ENCODE measurements at places on chromosomes 5 and 9.
A peak's percentile ranks its signal among the peaks of the same experiment; 100 is the strongest.

- DNase-seq = no peak
Observed at GRCh38 chr5:115949096-115949495, 13.2 kb upstream of the LVRN start.

DNA sequence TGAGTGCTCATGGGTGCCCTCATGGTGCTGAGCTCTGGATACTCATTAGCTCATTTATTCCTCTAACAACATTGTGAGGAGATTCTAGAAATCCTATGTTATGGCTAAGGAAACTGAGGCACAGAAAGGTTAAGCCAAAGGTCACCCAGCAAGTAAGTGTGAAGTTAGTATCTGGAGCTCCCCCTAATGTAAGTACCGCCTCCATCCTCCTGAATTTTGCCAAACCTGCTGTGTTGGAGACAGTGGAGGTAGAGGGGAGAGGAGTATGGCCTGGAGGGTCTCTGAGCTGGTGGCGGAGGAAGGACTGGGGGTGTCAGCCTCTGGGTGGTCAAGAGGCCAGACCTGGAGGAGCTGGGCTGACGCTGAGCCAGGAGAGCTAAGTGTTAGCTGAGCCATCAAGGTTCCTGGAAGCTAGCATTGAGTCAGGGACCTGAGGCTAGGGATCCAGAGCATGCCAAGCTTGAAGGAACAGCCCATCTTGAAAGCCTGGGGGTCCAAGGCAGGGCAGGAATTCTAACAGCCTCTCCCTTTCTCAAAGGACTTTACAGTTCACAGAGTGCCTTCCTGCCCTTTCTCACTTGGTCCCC is 114.8 kb downstream of the RGS3 start:
- no peak for DNase-seq

DNA sequence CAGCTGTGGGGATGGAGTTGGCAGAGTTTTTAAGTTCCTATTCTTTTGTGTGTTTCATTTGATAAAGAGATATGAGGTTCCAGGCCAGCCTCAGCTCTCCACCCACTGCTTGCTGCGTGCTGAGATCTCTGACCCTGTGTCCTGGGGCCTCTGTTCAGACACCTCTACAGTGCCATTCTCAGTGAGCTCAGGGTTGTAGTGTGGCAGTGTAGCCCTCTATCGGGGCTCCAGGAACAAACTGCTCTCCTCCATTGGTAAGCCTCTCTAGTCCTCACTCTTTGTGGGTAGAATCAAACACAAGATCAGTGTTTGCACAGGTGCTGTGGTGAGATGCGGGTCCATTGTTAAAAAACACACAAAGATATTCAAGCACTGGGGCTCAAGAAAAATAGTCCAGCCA is 386.6 kb upstream of the RPS23 start:
- DNase-seq = no peak

DNA sequence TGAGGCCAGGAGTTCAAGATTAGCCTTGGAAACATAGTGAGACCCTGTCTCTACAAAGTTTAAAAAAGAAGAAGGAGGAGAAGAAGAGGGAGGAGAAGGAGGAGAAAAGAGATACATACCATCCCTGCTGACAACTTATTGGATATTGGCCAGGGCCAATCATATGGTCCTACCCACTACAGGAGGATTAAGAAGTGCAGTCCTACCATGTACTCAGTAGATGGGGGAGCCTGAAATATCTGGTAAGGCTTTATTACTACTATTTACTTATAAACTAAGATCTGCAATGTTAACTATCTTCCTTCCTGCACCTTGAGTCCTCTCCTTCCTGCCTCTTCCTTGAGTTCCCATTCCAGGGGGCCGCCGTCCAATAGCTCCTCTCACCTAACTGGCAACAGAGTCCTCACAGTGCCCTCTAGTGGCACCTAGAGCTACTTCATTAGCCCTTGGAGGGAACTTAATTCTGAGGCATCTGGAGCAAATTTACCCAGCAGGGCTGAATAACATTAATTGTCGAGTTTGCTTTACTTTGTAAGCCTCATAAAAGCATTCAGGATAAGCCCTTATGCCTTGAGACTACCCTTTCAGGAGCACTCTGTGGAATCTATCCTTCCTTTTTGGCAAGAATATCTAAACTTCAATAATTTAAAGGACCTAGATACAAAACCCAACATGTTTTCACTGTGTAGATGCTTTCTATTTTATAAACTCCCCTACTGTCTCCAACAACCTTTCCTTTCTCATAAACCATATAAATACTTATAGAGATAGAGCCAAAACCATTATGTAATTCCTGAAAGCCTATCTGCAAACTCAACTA is 39.1 kb upstream of the RANBP6 start:
- DNase-seq = peak; percentile 47

DNA sequence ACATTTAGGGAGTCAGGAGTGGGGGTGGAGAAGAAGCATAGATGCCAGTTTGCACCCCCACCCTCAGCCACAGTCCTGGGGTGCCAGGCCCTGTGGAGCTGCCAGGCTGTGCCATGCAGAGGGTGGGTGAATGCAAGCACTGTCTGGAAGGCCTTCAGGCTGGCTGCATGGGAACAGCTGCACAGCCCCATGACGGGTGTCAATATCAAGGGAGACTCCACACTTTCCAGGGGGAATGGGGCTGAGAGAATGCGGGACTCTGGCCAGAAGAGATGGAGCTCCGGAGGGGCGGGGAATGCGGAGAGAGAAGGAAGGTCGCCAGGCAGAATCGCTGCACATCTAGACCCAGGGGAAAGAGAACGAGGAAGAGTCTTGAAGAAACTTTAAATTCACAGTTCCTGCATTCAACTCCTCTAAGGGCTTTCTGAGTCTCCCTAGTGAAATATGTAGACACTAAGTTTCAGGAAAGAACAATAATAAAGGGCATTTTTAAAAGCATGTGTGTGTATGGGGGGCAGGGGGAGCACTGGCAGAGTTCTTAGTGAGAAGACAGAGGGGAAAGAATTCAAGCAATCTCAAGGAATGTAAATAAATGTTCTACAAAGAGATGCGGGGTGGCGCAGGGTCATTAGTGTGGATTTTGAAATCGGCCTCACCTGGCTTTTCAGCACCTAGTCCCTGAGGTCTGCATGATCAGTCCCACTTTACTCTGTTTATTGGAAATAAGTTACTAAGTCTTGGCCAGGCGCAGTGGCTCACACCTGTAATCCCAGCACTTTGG is 59.1 kb downstream of the BOD1 start:
- no peak for DNase-seq

DNA sequence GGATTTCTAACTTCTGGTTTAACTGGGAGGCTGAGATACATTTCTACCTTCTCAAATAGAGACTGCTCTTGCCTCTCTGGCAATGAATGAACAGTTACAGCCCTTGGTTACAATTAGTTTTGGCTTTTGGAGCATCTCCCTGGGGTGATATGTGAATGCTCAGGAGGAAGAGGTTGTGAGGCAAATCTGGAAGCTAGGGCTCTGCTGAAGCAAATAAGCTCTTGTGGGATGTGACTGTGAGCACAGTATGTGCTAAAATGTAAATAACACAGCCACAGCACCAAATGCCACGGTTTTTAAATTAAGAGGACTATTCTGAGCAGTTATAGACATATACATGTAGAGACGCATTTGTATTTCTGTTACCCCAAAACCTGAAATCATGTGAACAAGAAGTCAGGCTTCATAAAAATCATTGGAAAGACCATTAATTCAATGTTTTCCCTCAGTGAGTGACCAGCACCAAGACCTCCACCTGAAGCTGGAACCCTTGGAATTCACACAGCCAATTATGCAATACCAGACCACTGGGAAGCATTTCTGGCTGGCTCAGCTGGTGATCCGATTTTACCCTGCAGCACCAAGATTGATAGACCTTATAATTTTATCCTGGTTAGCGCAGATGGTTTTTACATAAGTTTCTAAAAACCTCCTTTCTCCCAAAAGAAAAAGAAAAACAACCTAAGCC is 3.0 kb upstream of the SLC44A1 start:
- no peak for DNase-seq

DNA sequence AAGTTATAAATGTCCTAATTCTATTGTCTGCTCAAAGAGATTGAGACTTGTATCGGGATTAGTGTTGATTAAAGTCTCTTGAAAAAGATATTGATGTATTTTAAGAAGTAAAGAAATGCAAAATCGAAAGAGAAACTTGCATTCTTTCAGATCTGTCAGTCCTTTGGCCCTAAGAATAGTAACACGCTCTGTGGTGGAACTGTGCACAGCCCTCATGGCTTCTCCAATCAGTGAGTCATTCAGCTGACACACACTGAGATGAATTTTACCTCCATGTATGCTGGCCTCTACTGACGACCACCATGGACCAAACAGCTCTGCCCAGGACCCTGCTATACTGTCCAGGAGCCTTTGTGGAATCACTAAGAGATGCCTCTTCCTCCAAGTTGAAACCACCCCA is 232.4 kb downstream of the ESM1 start:
- DNase-seq = no peak

GRCh38 chr5:56412601-56413379 is 179.7 kb upstream of the ANKRD55 start:
- DNase-seq = no peak

DNA sequence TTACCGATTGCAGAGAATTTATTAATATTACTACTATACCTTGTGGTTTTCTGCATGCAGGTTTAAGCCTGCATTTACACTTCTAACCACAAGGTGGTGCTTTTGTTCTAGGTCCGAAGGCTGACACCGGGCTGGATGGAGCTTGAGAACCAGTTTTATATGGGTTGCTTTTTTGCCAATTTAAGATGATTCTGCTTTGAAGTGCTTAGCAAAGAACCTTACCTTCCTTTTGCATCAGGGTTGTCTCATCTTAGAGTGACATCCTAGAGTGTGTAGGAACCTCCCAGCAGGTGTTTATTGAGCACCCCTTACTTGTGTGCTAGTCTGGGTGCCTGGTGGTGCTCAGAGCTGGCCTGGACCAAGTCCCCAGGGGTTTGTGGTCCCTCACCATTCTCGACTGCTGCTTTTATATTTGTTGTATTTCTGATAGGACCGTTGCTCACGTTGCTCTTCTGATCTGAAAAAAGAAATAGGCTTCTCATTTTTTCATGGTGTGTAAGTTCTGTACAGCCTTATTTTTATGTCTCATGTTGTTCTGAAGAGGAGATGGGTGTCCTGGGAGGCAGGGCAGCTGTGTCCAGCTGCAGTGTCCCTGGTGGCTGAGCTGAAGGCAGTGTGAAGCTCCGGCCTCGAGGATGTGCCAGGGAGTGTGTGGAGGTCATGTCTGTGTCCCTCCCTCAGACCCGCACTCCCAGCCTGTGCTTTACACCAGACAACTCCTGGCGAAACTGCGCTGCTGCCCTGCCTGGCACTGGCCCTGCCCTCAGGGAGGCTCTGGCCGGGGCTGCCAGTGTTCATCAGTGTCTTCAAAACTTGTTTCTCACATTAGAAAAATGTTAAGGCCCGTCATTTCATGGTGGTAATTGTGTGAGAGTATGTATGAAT is 54.3 kb downstream of the EHMT1 start:
- DNase-seq = no peak

DNA sequence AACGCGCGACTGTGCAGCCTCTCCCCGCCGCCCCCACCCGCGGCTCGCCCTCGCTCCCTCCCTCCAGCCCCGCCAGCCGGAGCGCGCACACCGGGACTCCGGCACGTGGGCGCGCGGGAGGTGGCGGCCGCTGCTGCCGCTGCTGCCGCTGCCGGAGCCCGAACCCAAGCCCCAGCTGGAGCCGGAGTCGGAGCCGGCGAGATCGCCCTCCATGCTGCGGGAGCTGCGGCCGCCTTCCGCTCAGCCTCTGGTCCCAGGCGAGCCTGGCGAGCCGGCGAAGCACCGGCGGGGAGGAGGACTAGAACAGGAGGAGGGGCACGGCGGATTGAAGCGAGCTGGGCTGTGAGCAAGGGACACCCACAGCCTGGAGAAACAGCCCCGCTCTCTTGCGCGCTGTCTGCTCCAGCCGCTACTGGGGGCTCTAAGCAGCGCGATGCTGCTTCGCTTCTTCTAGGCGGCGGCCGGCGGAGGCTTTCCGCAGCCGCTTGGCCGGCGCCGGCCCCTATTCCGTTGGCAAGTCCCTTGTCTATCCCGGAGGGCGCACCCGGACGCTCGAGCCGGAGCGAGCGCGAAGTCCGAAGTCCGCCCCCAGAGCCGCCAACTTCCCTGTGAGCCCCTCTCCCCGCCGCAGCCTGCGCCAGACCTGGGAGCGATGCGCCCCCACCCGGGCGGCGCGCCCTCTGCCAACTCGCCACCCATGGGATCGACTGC is 598.7 kb upstream of the SGCD start:
- DNase-seq = no peak

DNA sequence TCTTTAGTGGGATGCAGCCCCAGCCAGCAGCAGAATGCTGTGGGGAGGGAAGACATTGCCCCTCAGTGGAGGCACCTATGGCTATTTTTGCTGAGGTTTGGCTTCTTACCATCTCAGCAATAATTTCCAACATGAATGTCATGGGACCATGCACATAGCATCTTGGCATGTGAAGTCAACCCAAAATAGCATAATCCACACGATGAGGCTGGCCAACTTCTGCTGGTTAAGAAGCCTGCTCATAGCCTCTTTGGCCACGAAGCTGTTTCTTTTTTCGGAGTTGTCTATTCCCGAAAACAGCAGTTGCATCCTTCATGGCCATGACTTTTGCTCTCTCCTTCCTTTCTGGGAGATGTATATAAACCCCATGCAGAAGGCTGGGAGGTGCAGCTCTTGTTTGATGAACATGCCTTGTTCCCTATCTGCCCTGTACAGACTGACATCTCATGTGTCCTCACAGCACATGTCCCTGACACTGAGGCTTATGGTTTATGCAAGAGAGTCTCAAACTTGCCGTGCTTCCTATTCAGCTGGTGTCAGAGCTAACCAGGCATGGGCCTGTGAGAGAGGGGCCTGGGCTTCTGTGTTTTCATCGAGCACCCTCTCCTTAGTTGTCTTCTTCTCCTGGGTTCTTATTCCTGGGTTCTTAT is 45.3 kb downstream of the SYK start:
- DNase-seq = no peak

GRCh38 chr5:39201781-39202596 is 17.4 kb downstream of the FYB1 start:
- no peak for DNase-seq

GRCh38 chr5:148973455-148973854 is 89.4 kb downstream of the SH3TC2 start:
- DNase-seq = no peak

DNA sequence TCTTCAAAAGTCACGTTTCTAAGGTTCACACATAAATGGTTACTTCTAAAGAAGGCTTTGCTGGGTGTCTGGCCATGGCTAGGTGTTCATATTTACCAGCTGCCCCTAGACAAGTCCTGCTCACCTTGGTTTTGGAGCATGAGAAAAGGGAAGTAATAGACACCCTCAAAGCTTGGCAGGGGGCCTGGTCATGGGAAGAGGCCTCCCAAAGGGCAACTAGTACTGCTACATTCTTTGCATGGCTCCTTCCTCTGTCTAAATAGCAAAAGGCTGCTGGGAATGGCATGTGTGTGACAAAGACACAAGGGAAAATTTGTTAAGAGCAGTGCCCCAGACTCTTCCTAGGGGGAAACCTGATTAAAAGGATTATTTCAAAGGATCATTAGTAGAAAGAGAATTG is 93.4 kb downstream of the NRG2 start:
- no peak for DNase-seq

DNA sequence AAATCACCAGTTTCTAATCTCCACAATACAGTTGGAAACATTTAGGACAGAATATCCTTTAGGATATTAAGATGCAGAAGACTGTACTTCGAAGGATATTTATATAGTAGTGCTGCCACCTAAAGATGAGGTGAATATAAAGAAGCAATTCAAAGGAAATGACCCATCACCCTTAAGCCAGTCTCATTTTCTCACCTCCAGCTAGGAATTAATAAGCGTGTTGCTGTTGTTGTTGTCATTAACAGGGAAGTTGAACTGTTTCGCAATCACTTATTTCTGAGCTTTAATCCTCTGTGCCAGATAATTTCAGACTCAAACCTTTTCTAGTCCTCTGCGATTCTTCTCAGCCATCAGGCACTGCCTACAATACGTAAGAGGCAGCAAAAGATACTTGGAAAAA is 7.8 kb upstream of the PURA start:
- no peak for DNase-seq

- no peak for DNase-seq
Observed at GRCh38 chr9:37719526-37719925, 34.1 kb upstream of the TRMT10B start.
